ENCODE measurements at places on chromosomes 6 and 20. TPM values are rescaled to one million over a fixed set of nuclear protein-coding genes. Genes with fewer than 3 reads are reported as not detected.

RAB23 gene
- 36.0 TPM for polyA plus RNA-seq

DNA sequence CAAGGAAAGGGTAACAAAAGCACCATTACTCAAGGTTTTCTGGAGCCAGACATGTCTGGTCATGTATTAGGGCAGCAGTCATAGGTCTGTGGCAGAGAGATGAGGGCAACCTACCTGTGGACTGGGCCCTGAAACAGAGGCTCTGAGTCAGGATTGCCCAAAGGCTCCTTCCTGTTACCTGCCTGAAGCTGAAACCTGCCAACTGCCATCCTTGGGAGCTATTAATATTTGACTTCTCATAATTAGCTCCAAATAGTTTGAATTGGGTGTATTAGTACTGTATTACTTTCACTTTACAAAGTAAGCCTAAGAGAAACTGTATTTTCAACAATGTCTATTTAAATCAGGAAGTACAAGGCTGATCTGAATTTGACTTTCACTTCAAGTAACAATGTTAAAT is 72.0 kb upstream of the TBX18 start:
- no peak for DNase-seq

LGSN gene
- 1.5 TPM for polyA plus RNA-seq

DNA sequence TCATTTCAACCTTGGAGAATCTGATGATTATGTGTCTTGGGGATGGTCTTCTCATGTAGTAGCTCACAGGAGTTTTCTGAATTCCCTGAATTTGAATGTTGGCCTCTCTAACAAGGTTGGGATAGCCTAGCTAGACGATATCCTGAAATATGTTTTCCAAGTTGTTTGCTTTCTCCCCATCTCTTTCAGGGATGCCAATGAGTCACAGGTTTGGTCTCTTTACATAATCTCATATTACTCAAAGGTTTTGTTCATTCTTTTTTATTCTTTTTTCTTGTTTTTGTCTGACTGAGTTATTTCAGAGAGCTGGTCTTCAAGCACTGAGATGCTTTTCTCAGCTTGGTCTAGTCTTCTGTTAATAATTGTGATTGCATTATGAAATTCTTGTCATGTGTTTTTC is 42.7 kb upstream of the COL9A1 start:
- DNase-seq: no peak

- DNase-seq: no peak
These were observed 69.0 kb upstream of the TMEM200A start for GRCh38 chr6:130296854-130297253.

ECHDC1 gene
- polyA plus RNA-seq: 74.3 TPM

All from left renal cortex interstitium (tissue), 4 donors.